NCI-H2171 (cell line): ENCODE measurements at places on chromosomes 7 and 10.

GRCh38 chr7:84823530-84823929, 363.3 kb downstream of the SEMA3D start:
- no peak for DNase-seq

DNA sequence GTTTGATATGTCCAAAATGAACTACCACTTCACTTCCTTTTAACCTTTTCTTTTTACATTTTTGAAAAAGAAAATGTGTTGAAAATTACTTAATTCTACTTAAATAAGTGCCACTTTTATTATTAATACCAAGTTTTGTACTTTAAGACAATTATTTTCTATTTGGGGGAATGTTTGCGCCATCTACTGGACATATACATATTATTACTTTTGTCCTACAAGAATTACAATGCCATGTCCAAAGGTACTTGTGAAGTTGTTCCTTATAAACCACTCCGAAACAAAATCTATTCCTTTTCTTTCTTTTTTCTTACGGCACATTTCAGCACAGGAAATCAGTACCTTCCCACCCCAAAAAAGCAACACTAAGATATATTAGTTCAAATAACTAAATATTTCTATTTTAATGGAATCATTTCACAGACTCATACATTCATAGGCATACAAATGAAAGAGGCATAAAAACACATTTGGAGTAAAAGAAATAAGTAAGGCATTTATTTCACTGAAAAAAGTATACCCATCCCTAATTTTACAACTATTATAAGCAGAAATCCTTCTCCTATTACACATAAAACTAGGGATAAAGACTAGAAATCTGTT, 169.9 kb downstream of the RNF133 start:
- DNase-seq: peak; percentile 22

DNA sequence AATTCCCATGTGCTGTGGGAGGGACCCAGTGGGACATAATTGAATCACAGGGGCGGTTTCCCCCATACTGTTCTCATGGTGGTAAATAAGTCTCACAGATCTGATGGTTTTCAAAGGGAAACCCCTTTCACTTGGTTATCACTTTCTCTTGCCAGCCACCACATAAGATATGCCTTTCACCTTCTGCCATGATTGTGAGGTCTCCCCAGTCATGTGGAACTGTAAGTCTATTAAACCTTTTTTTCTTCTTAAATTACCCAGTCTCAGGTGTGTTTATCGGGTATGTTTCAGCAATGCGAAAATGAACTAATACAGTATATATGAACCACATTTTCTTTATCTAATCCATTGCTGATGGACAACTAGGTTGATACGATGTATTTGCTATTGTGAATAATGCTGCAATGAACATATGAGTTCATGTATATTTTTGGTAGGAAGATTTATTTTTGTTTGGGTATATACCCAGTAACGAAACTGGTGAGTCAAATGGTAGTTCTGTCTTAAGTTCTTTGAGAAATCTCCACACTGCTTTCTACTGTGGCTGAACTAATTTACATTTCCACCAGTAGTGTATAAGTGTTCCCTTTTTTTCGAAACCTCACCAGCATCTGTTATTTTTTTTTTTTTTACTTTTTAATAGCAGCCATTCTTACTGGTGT, 70.0 kb upstream of the HGF start:
- no peak for DNase-seq

DNA sequence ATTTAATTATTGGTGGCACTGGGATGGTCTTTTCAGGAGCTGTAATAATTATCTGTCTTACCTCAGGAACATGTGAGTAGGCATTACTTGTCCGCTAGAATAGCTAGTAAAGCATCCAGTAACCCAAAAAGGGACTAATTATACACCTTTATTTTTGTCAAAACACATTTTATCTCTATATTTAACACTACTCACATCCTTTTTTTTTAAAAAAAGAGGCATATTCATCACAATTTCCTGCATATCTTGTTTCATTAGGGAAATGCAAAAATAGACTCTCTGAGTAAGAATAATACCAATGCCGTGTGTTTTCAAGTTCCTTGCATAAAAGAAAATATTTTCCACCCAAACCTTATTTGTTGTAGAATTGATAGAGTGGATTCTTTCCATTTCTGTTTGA, 99.5 kb downstream of the VTI1A start:
- DNase-seq: no peak

GRCh38 chr7:141551782-141552181, 572 bp downstream of the AGK start:
- DNase-seq: no peak

- DNase-seq: no peak
These were observed 125.6 kb upstream of the FRMD4A start for GRCh38 chr10:14456218-14456869.

DNA sequence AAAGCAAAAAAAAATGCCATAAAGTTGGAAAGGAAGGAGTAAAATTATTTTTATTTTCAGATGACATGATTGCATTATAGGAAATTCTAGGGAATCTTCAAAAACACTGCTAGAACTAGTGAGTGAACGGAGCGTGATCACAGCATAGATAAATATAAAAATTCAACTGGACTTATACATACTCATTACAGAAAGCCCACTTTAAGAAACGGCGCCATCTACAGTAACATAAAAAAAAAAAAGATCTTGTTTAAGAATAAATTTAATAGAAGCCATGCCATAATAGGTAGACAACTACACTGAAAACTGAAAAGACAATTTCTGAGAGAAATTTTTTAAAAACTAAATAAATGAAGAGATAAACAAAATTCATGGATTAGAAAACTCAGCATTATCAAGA, 623.1 kb upstream of the MGMT start:
- DNase-seq: no peak

DNA sequence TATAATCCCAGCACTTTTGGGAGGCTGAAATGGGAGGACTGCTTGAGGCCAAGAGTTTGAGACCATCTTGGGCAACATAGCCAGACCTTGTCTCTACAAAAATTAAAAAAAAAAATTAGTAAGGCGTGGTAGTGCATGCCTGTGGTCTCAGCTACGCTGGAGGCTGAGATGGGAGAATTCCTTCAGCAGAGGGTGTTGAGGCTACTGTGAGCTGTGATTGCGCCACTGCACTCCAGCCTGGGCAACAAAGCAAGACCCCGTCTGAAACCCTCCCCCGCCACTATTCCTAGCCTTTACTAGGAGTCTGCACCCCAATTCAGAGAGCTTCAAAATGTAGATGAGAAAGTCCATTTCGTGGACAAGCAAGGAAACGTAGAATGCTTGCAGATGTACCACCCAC, 95.2 kb downstream of the PRPF18 start:
- DNase-seq: no peak

DNA sequence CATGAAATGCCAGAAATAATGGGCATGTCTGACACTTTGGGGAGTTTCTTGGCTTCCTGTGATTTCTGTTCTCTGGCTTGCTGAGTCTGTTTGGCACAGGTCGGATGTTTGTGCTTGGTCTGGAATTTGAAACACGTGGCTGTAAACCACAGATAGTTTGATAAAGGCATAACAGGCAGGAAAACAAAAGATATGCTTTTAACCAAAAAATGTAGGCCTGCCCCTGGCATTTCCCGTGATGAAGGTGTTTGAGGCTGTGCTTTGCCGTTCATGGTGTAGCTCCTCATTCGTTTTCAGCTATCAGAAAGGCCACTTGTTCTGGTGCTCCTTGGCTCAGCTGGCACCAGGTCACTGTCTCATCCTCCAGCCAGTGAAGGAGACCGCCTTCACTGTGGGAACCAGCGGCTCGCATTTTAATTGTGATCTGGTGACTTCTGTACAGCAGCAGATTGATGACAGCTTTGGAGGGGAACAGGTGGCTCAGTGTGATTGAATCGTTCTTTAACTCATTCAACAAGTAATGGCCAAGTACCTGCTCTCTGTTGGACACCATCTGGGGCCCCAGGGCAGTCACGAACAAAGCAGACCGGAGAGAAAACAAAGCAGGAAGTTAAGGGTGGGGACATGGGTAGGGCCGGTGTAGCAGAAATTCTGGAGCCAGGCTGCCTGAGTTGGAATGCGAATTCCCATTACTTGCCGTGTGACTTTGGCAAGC, 111.5 kb downstream of the CCNY start:
- peak; percentile 39 for DNase-seq

DNA sequence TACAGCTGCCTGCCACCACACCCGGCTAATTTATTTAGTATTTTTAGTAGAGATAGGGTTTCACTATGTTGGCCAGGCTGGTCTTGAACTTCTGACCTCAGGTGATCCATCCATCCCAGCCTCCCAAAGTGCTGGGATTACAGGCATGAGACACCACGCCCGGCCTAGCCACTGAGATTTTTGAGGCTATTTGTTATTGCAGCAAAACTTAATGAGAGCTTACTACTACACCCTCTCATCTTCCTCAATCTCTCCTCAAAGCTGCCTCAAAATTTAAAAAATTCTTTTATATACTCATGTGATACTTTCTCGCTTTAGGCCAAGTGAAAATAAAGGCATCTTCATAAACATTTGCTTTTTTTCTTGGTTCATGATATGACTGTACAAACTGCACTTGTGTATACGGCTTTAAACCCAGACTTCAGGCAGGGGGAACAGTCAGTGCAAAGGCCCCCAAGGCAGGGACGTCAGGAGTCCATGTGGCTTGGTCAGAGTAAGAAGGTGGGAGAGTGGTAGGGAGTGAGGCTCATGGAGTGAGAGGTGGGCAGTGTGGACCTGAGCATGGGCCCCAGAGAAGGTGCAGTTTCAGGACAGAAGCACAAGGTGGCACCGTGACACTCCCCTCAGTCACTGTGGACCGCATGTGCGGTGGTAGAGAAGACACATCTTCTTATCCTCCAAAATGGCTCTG, 55.5 kb downstream of the SYPL1 start:
- DNase-seq: peak; percentile 26

DNA sequence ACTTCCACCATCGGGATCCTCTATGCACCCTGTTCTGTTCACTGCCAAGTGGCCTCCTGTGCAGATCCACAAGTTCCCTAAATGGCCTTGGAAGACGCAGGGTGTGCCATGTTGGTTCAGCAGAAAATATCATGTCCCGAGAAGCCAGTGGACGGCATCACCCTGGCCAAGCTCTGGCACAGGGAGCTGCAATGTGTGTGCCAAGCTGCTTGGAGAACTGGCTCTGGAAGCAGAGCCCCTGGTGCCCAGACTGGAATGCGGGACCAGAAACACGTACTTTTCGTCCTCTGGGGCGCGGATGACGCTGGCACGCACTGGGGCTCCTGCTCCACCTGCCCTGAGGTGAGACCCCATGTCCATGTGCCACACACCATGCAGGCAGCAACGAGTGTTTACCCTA, 124.7 kb upstream of the CARD11 start:
- no peak for DNase-seq

- no peak for DNase-seq
These were observed 49.6 kb upstream of the HELLS start for GRCh38 chr10:94496010-94496409.

GRCh38 chr10:94282369-94282768, 80.4 kb downstream of the NOC3L start:
- no peak for DNase-seq

GRCh38 chr10:60189861-60190475, 199.7 kb downstream of the ANK3 start:
- no peak for DNase-seq

DNA sequence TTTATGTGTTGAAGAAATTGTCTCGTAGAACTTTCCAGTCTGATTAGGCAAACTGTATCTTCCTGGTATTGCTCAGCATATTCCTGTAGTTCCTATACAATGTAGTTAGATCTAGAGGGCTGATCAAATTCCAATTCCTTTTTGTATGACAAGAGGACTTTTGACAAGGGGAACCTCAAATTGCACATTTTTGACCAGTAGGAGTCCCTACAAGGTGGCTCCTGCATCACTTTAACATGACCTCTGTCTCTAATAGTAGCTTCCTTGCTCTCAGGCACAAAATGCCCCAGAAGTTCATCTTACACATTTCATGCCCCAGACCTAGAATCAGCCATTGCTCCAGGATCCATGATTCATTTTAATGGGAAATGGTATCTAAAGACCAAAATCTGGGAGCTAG, 18.7 kb downstream of the HERPUD2 start:
- no peak for DNase-seq

DNA sequence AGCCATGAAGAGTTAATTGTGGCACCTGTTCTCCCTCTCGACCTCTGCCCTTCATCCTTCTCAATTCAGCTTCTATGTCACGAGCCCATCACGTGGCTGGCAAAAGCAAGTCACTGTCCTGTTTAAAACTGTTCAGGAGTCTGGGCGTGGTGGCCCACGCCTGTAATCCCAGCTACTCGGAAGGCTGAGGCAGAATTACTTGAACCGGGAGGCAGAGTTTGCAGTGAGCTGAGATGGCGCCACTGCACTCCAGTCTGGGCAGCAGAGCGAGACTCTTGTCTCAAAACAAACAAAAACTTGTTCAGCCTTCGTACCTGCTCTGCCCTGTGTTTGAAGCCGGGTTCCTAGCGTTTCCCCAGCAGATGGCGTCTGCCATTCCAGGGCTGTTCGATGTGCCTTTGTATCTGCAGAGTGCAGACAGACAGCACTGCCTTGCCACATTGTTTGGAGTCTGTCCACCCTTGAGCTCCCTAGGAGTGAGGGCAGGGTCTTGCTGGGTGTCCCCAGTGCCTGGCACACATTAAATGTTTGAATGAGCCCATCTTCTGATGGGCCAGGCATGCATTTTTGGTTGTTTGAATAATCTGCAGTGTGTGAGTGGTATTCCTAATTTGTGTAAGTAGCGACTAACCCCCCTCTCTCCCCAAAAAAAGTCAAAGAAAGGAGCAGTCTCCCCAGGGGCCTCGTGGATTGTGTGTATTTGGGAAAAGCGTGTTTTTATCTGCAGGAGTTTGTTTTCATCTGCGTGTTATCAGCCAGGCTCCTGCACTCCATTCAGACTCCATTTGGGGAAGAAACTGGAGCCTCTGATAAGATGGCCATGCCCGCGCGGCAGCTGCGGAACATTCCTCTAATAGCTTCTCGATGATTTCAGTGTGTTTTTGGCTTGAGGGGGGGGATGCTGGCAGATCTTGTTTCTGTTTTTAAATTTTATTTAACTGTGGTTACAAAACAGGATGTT, 61.2 kb downstream of the DNAJB6 start:
- peak; percentile 11 for DNase-seq

GRCh38 chr7:108071551-108071950, 58.6 kb downstream of the LAMB4 start:
- DNase-seq: peak; percentile 66

GRCh38 chr10:88522715-88523114, 60.4 kb downstream of the RNLS start:
- no peak for DNase-seq
